Stimulated activated CD8-positive, alpha-beta memory T cell treated with anti-CD3 and anti-CD28 coated beads, Interleukin-15, amount 100 ng/mL, for 24 hours (primary cell): ENCODE measurements at places on chromosomes 12 and 14.

GRCh38 chr14:74905595-74906142, 17.4 kb downstream of the RPS6KL1 start:
- DNase-seq = peak; percentile 80

DNA sequence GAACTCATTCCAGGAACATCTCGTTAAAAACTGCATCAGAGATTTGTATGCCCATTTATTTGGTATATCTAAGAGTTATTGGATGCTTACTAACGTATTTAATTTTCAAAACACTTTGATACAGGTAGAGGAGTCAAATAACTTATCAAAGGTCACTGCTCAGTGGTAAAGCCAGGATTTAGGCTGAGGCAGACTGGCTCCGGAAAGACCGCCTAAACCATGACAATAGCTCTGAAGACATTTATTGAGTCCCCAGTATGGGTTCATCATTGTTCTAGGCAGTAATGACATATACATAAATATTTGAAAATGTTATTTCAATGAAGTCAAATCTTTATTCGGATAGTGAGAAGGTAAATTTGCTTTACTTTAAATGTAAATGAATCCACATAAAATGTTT, 30.3 kb downstream of the WBP11 start:
- DNase-seq = no peak

GRCh38 chr14:43621282-43621681, 885.8 kb downstream of the FSCB start:
- DNase-seq = no peak

- DNase-seq = no peak
Measured at GRCh38 chr12:124747426-124748161, 116.1 kb downstream of the SCARB1 start.

- DNase-seq = no peak
Measured at GRCh38 chr12:4353785-4354208, 25.7 kb downstream of the FGF23 start.

- DNase-seq = no peak
Measured at GRCh38 chr12:65741656-65742017, 82.6 kb upstream of the HMGA2 start.

DNA sequence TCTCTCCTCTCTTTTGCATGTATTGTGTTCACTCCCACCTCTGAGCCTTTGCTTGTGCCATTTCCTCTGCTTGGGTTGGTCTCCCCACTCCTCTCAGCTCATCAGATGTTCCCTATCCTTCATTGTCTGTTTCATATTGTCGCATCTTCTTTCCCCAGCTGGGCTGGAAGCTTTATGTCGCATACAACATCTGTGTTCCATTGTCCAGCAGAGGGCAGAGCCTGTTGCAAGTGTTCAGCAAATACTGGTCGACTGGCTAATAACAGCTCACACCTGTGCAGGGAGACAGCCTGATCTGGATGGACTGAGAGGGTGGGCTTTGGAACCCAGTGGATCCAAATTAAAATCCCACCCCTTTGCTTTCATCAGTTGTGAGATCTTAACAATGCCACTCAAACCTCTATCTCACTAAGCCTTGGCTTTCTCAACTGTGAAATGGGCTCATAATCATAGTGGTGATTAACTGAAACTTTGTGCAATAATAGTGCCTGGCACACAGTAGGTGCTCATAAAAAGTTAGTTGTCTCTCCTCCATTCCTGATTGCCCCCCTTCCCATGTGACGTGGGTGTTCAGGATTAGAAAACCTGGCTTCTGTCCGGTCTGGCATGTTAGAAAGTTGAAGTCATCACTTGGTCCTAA, 75.8 kb downstream of the RIN3 start:
- no peak for DNase-seq

DNA sequence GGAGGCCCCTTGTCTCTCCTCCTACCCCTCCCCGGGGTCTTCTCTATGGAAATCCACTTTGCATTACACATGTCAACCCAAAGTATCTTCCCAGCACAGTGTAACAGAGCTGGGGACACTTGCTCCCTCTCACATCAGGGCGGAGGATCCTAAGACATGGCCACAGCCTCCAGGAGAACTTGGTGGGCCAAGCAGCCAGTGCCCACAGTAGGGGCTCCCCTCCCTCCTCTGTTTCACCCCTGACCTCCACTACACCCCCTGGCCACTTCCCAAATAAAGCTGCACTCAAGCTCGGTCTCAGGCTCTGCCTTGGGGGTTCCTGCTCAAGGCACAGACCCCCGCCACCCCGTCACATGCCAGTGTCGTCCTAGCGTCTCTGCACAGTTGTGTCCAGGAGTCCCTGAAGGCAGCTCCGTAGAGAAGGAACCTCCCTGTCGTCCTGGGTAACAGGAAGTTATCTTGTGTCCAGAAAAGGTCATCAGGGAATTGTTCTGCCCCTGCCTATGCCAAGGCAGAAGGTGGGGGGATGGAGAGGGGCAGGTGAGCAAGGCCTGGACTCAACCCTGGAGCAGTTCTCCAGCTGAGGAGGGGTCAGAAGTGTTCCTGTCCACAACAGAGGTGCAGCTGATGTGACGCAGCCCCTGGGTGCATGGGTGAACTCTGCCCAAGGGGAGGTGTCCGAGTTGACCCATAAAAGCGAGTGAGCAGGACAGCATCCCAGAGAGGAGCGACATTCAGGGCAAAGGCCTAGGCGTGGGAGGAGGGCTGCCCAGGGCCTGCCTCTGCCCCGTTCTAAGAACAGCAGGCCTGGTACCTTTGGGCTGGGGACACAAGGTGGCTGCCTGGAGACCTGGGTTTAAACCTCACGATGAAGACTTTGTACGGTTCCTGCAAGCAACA, 25.5 kb downstream of the DIO3 start:
- DNase-seq = no peak

GRCh38 chr12:124227951-124228711, 66.8 kb upstream of the RFLNA start:
- DNase-seq = no peak

GRCh38 chr14:72604133-72604532, 289.8 kb downstream of the DPF3 start:
- no peak for DNase-seq

DNA sequence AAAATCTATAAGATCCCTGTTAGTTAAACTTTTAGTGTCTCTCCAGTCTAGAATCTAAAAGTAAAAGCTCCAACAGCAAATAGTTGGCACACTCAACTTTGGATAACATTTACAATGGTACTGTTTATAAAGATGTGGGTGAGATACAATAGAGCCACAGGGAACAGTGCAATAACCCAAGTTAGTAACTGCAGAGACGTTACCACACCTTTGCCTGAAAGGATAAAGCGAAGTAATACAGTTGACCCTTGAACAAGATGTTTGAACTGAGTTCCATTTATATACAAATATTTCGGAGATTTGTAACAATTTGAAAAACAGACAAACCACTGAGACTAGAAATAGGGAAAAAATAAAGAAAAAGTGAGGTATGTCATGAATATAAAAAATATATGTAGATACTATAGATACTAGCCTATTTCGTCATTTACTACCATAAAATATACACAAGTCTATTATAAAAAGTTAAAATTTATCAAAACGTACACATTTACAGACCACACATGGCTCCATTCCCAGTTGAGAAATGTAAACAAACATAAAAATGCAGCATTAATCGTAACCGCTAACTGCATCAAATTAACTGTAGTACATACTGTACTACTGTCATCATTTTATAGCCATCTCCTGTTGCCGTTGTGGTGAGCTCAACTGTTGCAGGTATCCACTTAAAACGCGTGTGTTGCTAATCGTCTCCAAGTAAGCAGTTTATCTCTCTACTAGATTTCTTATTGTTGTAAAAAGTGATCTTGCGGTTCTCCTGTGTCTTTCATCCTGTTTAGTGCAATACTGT, 56.5 kb upstream of the HIF1A start:
- no peak for DNase-seq

GRCh38 chr12:117836999-117837736, 131.6 kb downstream of the KSR2 start:
- peak; percentile 70 for DNase-seq

DNA sequence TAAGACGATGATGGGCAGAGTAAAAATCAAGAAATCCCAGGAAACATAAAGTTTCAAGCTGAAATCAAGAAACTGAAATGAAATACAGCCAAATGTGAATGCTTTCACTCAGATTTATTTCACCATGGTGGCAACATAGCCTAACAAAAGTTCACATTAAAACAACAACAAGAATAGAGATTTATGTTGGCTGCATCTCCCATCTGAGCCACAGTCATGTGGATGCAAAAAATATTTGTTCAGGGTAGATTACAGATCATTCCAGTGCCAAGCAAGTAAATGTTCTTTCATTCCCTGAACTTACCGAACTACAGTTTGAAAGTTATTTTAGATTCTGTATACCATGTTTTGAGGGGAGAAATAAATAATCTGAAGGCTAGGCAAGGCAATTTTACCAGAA, 159.9 kb upstream of the TMTC1 start:
- DNase-seq = no peak

DNA sequence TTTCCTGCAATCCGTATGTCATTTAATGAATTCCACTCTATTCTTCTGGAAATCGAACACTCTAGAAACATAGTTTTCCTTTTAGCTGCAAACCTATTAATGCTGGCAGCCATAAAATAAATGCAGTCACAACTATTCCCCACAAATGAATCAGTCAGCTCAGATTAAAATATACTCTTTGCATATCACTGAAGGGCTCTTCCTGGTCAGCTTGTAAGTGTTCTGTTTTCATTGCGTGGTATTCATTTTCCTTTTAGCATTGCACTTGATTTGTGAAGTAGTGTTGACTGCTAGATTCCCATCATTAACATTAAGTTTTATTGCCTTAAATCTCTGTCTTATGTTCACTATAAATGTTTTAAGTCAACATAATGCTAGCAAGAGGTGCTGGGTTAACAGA, 685.9 kb downstream of the DIO2 start:
- no peak for DNase-seq

DNA sequence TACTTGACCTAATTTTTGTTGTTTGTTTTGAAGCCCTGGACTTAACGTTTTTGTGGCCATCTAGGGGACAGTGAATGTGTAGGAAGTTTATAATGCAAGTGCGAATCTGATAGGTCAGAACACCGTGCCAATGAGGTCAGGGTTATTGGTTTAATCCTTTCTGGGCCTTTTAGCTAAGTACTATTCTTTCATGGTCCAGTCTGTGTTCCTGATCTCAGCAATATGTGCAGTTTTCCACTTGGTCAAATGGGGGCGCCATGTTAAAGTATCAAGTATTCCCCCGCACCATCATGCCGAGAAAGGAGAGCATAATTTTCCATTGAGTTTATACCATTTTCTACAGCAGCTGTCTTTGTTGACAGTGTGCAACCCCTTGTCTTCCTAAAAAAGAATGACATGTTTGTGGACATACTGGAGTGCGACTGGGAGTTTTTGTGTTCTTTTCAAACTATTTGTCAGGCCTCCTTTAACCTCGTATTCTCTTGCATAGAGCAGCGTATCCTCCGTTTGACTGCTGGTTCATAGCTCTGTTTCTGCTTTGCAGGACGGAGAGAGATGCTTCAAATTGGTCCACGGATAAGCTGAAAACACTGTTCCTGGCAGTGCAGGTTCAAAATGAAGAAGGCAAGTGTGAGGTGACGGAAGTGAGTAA, 1.3 kb downstream of the AHSA1 start:
- DNase-seq = peak; percentile 13

DNA sequence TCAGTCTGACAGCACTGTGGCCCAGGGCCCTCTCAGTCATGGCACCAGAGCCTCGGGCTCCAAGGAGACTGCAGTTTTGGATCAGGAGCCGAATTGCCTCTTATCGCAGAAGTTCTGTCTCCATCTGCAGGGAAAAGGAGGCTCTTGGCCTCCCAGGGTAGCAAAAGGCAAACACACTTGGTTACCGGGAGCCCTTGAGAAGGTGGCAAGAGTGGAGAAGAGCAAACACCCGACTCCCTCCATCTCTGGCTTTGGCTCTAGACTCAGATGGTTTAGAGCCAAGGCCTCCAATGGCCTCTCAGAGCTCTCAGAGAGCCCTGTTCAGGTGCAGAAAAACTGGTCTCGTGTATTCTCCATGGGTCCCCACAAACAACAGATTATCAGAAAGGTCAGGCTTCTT, 44.6 kb downstream of the NINJ2 start:
- DNase-seq = no peak

DNA sequence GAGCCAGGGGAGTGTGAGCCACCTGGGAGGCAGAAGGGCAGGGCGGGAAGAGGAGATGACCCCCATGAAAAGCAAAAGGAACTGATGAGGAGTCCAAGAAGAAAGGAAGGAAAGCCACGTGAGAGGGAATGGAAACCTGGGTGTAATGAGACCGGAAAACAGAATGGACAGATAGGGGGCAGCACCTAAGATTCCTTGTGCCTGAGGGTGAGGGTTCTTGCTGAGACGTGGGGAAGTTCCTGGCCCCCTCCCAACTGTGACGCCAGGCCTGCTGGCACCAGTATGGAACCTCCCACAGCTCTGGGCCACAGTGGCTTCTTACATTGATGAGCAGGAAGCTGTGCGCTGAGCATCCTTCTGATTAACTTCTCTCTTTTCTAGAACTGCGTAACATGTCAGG, 30.8 kb downstream of the TTC7B start:
- no peak for DNase-seq

- DNase-seq = no peak
Measured at GRCh38 chr14:93072659-93073357, 42.9 kb downstream of the ITPK1 start.

- no peak for DNase-seq
Measured at GRCh38 chr12:95244350-95244749, 26.7 kb downstream of the VEZT start.

GRCh38 chr12:7450667-7451066, 6.7 kb upstream of the CD163L1 start:
- no peak for DNase-seq

- DNase-seq = no peak
Measured at GRCh38 chr12:47299586-47299985, 219.8 kb upstream of the AMIGO2 start.

DNA sequence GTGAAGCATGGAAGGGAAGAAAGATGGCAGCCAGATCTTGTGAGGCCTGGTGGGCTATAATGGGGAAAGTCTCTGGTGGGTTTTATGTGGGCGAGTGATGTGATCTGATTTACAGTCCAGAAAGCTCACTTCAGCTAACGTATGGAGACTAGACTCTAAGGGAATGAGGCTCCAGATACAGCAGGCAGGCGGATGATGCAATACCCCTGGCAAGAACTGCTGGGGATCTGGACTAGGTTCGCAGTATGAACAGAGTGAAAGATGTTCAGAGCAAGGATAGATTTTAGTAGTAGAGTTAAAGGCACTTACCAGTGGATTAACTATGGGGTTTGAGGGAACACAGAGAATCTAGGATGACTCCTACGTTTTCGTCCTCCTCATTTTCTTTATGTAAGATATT, 253.1 kb downstream of the ANO2 start:
- DNase-seq = no peak

- DNase-seq = no peak
Measured at GRCh38 chr12:93911396-93911795, 234.2 kb downstream of the CRADD start.
